ENCODE measurements at places on chromosomes 7 and 10. TPM values are rescaled to one million over a fixed set of nuclear protein-coding genes. Genes with fewer than 3 reads are reported as not detected.

Gene ARMH3
- 16.6 TPM for total RNA-seq

Gene NAT16
- not detected for total RNA-seq

Gene CPEB3
- total RNA-seq, result 2.3 TPM

Gene PPP1R3C
- 0.74 TPM for total RNA-seq

Gene ITGA8
- total RNA-seq, result 0.12 TPM

Gene FEZF1
- not detected for total RNA-seq

Gene GSTO2
- 0.95 TPM for total RNA-seq

Gene ZNF467
- 6.5 TPM for total RNA-seq

Gene SRRM3
- total RNA-seq, result 5.4 TPM

Gene NKX1-2
- not detected for total RNA-seq

Gene SSMEM1
- not detected for total RNA-seq

Gene OR6V1
- total RNA-seq, result not detected

Gene KIAA1549
- total RNA-seq, result 12.4 TPM

Gene MYL7
- total RNA-seq, result not detected

Gene AGMO
- total RNA-seq, result 0.40 TPM

Gene FAM180A
- not detected for total RNA-seq

Gene ASB10
- total RNA-seq, result not detected

Gene SH2D4B
- not detected for total RNA-seq

Gene SPDYE2
- not detected for total RNA-seq

Gene PDZD7
- 0.55 TPM for total RNA-seq

Gene APBB1IP
- total RNA-seq, result not detected

Gene THSD7A
- 12.7 TPM for total RNA-seq

Gene PTN
- not detected for total RNA-seq

Gene INMT
- total RNA-seq, result not detected

Gene STEAP1
- 42.7 TPM for total RNA-seq

Gene SFTPA2
- total RNA-seq, result not detected

Gene LARP4B
- total RNA-seq, result 101 TPM

Gene MACROH2A2
- total RNA-seq, result not detected

Gene ICA1
- total RNA-seq, result 47.1 TPM

Gene PLXDC2
- 0.53 TPM for total RNA-seq

Gene SGCE
- total RNA-seq, result 53.3 TPM

Gene TLX1
- total RNA-seq, result not detected

Gene PTCD1
- 9.6 TPM for total RNA-seq

Gene PTPN20
- total RNA-seq, result 0.27 TPM

Gene CHRM2
- total RNA-seq, result not detected

Gene PRKAR2B
- total RNA-seq, result 39.8 TPM

Gene PPP1R9A
- 3.0 TPM for total RNA-seq

Gene HOXA6
- 20.7 TPM for total RNA-seq

Gene DTX2
- 16.7 TPM for total RNA-seq

Gene TUBB8
- not detected for total RNA-seq

Gene MYO1G
- 0.11 TPM for total RNA-seq

Gene KAZALD1
- total RNA-seq, result 2.9 TPM

Gene NKX2-3
- not detected for total RNA-seq

Gene PAX4
- not detected for total RNA-seq

Gene PGAM2
- not detected for total RNA-seq

Gene FBXO24
- total RNA-seq, result 0.38 TPM

Gene TAS2R5
- 0.85 TPM for total RNA-seq

Gene SPDYE1
- not detected for total RNA-seq

Gene EGR2
- 0.46 TPM for total RNA-seq

All from endothelial cell of umbilical vein (primary cell).